ENCODE measurements at places on chromosomes 4 and X. TPM values are rescaled to one million over a fixed set of nuclear protein-coding genes. Genes with fewer than 3 reads are reported as not detected.

DNA sequence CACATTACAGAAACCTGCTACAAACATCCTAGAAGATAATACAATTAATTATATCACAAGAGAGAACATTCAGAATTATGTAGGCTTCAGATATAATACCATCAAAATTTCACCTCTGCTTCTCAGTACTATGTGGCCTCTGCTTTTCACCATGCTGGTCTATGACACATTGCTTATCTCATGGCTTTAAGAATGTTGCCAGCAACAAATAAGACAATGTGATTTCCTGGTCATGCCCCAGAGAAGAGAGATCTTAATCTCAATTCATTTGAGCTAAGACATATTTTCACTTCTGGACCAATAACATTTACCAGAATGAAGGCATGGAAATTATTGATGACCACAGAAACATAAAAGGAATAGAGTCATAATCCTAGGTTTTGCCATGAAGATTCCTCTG, 1233.4 kb upstream of the ADGRL3 start:
- DNase-seq = no peak

DNA sequence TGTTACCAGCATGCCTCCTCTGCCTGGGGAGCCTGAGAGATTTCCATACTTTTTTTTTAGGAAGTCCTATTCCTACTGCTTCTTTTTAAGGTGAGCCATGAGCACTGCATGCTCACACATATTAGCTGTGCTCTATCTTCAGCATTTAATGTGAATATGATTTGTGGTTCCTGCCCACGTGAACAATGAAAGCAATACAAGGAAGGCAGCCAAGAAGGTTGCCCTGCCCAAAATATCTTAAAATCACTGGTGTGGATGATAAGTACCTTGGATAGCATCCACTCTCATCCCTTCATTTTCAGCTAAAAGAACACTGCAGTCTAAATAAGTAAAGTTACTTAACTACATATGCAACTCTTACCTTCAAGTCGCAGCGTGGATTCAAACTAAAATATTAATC, 607.5 kb downstream of the PACRGL start:
- no peak for DNase-seq

DNA sequence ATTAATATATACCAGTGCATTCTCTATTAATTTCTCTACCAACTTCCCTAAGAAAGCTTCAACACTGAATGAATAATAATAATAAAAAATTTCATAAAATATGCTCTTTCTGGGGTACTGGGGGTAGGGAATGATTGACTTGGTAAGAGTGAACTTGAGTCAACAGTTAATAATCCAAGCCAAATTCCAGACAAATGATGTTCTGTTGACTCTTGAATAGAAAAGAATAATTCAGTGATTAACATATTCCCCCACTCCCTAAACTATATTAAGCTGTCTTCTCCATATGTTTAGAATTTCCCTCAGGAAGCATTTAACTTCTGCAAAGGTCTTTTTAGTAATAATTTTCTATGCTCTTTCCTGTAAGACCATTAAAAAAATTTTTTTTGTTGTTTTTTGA, 12.3 kb downstream of the PGRMC2 start:
- no peak for DNase-seq

GRCh38 chrX:120308558-120308957, 2.7 kb downstream of the TMEM255A start:
- no peak for DNase-seq

DNA sequence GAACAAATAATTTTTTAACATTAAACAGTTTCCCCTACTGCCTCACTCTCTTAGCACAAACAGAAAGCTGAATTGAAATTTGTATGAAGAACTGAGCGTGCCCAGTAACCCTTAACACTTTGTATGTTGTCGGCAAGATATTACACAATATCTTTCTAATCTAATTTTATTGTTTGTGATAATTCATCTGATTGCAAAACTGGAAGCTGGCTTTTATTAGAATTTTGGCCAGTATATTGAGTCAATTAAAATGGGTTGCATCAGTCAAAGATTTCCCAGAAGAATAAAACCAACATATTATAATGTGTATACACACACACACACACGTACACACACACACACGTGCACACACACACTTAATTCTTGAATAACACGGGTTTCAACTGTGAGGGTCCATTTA, 2332.1 kb downstream of the PCDH7 start:
- no peak for DNase-seq

GRCh38 chrX:114709406-114709805, 125.5 kb downstream of the HTR2C start:
- DNase-seq = no peak

DNA sequence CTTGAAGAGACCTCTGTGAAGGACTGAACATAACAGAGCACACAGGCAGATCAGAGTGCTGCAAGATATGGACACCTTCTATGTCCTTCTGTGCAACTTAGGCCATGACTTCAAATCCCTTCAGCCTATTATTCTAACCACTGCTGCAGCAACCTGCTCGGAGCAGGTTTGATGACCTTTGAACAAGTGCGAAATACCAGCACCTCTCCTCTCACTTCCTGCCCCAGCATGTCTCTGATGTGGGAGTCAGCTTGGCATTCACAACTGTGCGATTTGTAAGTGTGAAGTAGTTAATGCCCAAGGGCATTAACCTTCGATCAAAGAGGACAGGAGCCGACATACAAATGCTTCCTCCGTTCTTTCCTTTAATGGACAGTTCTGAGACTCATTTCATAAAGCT, 1.6 kb upstream of the EXOC1 start:
- DNase-seq = no peak

- no peak for DNase-seq
These were observed 173.6 kb downstream of the HHIP start for GRCh38 chr4:144819591-144819990.

DNA sequence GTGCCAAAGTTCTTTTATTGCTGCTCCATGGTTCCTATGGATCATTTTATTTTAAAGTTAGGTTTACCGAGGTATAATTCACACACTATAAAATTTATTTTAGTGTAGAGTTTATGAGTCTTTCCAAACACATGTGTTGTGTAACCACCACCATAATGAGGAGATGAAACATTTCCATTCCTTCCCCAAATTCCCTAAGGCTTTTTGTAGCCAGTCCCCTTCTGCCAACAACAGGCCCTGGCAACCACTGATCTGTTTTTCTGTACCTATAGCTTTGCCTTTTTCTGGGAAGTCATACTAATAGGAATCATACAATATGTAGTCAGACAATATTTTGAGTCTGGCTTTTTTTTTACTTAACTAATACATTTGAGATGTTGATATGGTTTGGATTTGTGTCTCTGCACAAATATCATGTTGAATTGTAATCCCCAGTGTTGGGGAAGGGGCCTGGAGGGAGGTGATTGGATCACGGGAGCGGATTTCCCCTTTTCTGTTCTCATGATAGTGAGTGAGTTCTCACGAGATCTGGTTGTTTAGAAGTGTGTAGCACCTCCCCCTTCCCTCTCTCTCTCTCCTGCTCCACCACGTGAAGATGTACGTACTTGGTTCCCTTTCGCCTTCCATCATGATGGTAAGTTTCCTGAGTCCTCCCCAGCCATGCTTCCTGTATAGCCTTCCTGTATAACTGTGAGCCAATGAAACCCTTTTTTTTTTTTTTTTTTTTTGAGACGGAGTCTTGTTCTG, 59.6 kb upstream of the DHX15 start:
- peak; percentile 24 for DNase-seq

DNA sequence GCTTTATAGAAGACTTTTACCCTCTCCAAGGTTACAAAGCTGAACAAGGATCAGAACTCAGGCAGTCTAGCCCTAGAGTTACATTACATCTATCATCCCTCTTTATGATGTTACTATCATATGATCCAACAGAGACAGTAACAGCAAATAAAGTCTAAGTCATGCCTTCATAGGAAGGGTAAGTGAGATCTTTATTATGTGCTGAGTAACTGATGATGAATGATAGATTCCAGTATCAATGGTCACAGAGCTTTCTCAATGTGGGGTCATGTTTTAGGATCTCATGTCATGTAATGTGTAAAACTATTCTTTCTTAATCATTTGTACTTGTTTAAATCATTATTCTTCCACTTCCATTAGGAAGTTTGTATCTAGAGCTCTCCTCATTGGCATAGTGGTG, 22.8 kb downstream of the ELOVL6 start:
- no peak for DNase-seq

FGG gene
- 0.19 TPM for total RNA-seq

POU4F2 gene
- total RNA-seq = not detected

SERPINA7 gene
- total RNA-seq = not detected

PLP1 gene
- not detected for total RNA-seq
